ENCODE measurements at places on chromosomes 11 and 22.
A peak's percentile ranks its signal among the peaks of the same experiment; 100 is the strongest.

GRCh38 chr11:111446404-111447111 lies 65.6 kb downstream of the BTG4 start:
- DNase-seq: peak; percentile 87

- no peak for DNase-seq
Observed at GRCh38 chr22:36227396-36227795, 11.9 kb downstream of the APOL2 start.

DNA sequence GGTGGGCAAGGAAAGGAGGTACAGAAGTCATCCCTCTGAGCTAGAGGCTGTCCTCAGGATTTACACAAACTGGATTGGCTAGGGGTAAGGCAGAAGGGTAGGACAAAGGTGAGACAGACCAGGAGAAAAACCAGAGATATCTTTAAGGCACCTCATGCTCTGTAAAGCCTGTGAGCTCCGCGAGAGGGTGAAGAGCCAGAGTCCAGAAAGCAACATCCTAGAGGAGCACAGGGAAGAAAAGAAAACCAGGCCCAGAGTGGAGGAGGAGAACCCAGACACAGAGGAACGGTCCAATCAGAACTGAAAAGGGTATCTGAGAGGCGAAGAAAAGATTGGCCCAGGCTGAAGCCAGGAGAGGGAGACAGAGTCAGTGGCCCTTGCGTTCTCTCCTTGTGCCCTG lies 5.1 kb downstream of the SLC37A4 start:
- DNase-seq: no peak

- no peak for DNase-seq
Observed at GRCh38 chr22:20396639-20397038, 2.7 kb downstream of the ZNF74 start.

GRCh38 chr11:36376009-36376887 lies 80.2 kb downstream of the PRR5L start:
- DNase-seq: peak; percentile 43

DNA sequence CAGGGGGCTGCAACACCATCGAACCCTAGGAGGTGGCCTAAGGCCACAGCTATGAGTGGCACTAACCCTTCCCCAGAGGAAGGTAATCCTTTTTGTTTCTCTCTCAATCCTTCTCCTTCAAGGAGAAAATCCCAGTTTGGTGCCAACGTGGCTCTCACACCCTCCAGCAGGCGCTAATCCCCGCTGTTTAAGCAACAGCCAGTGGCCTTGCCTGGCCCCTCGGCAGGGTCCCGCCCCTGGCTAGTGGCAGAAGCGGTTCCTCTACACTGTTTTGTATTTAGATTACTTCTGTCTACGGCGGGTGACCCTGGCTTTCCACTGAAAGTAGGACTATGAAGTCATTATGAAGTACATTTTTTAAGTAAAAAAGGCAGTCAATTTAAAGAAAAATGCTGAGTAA lies 15.5 kb downstream of the GNAZ start:
- no peak for DNase-seq

GRCh38 chr11:122872046-122872445 lies 10.5 kb upstream of the JHY start:
- no peak for DNase-seq

DNA sequence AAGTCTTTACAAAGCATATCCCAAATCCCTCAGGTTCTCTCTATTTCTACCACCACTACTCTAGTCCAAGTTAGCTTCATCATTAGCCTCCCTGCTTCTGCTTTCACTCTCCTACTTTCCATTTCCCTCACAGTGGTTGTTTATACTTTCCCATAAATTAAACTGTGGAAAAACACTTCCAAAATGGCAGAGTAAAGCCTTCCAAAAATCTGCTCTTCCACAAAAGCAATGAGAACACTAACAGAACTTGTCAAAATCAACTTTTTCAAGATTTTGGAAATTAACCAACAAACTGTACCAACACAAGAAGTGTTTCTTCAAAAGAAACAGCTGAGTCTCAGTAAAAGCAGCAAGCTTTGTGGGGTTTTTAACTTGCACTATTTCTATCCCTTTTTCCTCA lies 71.8 kb downstream of the TTC28 start:
- DNase-seq: no peak

DNA sequence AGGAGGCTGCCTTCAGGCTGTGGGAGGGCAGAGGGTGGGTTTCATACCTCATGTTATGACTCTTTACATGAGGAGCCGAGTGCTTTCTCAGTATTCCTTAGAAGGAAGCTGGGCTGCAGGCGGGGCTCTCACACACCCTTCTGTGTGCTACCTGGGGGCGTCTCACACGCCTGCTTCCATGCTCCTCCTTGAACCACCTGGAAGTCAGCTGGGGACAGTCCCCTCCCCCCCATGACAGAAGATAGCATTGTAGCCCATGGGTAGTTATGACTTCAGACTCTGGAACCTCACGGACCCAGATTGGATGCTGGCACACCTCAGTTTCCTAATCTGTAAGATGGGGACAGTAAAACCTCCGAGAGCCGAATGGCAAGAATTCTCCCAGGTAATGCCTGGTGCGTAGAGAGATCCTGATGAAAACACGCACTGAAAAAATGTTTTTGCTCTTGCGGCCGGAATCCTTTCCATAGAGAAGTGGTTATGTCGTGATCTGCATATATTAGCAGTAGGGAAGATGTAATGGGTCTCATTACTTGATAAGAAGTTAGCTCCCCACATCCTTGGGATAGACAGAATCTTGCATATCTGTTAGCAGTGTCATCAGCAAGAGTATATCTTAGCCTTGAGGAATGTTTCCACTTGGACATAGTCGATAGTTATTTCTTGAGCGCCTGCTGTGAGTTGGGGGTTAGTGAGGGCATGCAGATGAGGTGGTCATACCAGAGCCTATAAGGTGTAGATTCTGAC lies 4.9 kb downstream of the DAGLA start:
- no peak for DNase-seq

DNA sequence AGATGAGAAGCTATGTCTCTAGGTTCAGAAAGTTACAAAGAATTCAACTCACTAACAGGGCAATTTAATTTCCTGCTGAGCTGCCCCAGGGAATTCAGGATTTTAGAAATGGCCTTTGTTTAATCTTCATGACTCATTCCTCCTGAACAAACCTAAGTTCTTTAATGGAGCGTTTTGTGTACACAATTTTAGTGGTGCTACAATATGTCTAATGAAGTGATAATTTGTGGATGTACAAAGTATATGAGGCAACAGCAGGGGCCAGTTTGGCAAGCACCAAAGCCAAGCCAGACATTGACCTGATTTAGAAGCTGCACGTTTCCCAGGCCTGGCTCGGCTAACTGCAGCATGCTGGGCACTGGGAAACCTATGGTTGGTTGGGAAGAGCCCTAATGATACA lies 34.4 kb upstream of the HEPHL1 start:
- DNase-seq: no peak

DNA sequence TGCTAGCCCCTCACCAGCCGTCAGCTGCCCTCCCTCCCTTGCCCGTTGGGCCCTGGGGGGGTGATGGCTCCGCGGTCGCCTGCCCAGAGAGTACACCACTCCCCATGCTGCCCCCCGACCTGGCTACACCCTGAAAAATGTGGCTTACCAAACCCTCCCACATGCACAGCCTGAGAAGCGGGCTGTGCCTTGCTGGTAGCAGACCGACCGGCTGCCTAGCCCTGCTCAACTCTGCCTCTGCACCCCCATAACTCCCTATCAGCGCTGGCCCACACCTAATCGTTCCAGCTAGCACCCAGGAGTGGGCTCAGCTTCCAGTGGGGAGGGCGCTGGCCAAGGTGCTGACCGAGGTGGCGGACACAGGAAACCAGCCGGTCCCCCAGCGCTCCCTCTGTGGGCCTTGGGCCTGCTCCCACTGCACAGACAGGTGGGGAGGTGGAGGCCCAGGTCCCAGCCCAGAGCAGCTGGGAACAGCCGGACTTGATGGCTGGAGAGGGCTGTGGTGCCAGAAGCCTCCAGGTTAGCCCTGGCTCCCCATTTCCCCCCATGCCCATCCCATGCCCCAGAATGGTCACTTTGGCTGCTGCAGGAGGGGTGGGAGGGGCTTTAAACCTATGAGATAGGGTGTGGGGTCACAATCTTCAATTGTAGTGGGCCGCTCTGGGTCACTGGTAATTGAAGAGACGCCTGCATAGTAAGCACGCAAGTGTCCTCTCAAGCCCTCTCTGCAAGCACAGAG lies 32.1 kb upstream of the PRODH start:
- DNase-seq: peak; percentile 46

DNA sequence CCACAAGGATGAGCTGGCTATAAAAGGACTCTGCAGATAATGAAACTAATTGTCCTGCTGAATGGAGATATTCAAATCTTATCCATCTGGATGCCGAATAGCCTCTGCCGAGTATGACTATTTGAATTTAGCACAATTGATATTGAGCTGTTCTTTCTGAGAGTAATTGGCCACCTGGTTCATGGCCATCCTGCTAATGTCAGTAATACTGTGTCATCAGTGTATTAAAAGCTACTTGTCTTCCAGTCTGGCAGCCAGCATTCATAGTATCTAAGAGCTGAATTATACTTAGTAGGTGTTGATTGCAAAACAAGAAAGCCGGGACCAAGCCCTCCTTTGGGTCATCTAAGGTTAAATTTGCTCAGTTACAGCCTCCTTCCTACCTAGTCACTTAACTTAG lies 310.7 kb upstream of the NCAM1 start:
- DNase-seq: no peak

DNA sequence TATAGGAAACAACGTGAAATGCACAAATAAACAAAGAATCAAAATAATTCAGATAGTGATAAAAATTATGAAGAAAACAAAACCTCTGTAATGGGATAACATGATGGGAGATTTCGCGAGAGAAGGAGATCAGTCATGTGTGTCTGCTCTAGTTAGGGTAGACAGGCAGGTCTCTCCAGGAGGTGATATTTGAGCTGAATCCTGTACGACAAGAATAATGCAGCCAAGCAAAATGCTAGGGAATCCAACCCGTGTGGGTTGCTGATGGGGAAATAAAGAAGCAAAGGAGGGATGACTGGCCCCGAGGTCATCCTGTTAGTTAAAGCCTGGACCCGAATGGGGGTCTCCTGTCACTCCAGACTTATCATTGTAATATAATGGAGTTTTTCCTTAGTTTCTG lies 16.0 kb downstream of the MAML2 start:
- no peak for DNase-seq

Data from left kidney (tissue), 8 donors.